ENCODE measurements at places on chromosomes 2 and 18. TPM values are rescaled to one million over a fixed set of nuclear protein-coding genes. Genes with fewer than 3 reads are reported as not detected.
A peak's percentile ranks its signal among the peaks of the same experiment; 100 is the strongest.

DNA sequence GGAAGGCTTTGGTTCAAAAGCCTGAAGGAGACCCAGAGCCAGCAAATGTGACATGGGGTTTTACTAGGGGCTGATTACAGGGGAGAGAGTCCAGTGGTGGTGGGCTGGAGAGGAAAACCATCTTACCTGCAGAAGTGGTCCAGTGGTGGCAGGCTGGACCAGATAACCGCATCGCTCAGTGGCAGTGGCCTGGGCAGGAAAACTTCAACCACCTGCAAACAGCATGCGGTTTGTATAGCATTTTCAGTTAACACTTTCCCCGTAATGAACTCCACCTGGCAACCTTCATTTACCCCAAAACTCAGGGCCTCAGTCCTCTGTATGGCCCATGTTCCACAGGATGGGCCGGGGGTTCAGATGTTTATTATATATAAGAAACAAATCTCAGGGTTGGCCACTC is 114.4 kb downstream of the LRRTM1 start:
- DNase-seq, result no peak

DNA sequence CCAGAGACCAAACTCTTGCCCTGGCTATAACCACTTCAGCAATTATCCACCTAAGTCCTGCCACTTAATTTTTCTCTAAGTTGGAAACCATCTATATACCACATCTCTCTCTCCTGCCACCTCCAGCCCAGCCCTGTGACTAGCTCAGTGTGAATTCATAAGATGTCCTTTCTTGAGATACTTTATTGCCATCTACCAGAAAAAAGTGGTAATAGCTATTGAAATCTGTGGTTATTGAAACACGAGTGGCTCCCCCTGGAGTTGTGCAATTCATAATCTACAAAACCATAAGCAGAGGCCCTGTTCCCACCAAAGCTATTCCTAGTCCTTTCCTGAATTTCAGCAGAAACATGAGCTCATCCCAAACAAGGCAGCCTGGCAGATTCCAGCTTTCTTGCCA is 324.0 kb downstream of the TXNL1 start:
- DNase-seq, result no peak

- DNase-seq, result peak; percentile 66
Observed at GRCh38 chr18:9743200-9744016, 35.3 kb downstream of the RAB31 start.

The ZNF396 gene
- 6.1 TPM for total RNA-seq

DNA sequence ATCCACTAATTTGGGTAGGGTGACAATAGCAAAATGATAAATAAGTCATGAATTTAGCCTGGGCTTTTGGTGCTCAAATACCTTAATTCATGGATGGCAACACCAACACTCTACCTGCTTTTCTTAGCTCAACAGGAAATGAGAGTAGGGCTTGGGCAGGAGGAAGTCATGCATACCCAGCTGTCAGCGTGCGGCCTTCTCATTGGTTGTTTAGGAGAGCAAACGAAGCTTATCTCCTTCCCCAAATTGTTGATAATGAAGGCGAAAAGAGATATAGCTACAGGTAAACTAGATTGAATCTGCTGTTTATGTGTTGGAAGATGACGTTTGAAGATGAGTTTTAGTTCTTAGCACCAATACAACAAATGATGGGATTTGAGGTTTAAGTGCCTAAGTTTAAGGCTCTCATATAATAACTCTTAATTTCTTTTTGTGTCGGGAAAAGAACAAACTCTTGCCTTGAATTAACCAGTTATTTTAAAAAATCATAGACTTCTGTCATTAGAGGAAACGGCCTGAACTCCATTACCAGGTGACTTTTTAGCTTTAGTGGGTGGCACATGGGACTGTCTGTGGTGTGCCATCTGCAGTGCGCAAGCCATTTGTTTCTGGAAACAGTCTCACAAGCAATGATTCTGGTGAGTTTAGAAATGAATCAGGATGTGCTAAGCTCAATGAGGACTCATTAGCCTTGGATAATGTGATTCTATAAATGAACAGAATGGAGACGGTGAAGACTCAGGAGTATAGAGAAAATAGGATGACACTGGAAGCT is 19.8 kb downstream of the MAP4K4 start:
- peak; percentile 51 for DNase-seq

DNA sequence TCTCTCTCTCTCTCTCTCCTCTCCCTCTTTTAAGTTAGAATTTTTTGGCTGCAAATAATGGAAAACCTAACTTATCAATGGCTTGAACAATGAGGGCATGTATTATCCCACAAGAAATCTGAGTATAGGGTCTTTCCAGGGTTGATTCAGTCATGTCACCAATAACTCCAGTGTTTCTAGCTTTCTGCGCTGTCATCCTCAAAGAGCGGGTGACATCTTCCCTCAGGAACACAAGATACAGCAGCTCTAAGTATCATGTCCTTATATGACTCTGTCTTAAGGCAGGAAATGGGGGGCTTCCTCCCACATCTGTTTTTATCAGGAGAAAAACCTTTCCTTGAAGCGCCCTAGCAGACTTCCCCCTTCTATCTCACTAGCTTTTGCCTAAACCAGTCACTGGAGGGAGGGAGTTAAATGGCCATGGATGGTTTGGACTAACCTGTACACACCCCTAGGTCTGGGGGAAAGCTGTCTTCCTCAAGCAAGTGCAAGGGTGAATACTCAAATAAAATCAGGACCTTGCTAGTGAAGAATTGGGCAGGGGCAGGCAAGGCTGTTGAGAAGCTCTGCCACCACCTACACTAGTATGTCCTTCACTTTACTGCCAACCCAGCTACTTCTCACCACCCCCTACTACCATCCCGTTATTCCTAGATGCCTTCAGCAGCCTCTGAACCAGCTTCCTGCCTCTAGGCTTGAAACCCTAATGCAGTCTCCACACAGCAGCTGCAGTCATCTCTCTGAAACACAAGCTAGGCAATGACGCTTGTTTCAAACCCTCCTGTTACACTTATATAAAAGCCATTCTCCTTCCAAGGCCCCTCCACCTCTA is 7.5 kb upstream of the TUBA4A start:
- no peak for DNase-seq

DNA sequence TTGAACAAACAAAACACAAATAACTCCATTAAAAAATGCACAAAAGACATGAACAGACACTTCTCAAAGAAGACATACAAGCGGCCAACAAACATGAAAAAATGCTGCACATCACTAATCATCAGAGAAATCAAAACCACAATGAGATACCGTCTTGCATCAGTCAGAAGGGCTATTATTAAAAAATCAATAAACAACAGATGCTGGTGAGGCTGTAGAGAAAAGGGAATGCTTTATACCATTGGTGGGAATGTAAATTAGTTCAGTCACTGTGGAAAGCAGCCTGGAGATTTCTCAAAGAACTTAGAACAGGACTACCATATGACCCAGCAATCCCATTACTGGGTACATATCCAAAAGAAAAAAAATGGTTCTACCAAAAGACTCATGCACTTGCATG is 37.8 kb downstream of the GPR155 start:
- DNase-seq, result no peak

Measured in upper lobe of left lung (tissue), 6 donors.